MG63 (cell line): ENCODE measurements at places on chromosomes 12 and 14. TPM values are rescaled to one million over a fixed set of nuclear protein-coding genes. Genes with fewer than 3 reads are reported as not detected.

The E2F7 gene
- 2.4 and 2.5 TPM in 2 replicates for total RNA-seq

DNA sequence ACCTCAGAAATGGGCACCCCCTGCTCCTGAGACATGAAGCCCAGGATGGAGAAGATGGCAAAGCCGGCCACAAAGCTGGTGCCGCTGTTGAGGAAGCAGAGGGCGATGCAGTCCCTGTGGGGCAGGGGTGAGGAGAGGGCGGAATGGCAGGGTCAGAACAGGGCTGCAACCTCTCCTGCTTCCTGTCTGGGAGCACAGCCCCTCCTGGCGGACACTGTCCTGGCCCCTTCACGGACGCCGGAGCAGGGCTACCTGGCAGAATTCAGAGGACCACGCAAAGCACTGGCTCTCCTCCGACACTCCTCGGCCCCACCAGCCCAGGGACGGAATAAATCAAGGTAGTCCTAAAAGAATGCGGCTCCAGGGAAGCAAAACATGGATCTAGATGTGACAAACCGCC, 12.4 kb upstream of the SLC6A12 start:
- no peak for DNase-seq

The ESRRB gene
- total RNA-seq, result 0.03 TPM in 1 of 2 replicates, not detected in the other

The CPNE6 gene
- not detected in 2 replicates for total RNA-seq

DNA sequence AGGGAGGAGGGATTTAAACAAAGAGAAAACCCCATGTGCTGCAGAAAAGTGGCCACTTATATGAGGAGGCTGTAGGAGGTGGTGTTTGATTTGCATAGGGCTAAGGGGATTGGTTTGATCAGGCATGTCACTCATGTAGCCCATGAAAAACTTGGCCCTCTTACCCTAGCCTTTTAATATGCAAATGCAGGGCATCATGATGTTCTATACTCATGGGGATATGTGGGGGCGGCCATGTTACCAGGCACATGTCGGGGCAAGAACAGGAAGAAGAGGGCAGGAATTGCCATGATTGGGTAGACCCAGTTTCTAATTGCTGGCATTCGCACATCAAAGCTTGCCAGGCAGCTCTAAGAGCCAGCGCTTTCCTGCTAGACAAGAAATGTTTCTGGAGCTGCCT, 28.8 kb downstream of the KLRK1 start:
- DNase-seq, result no peak
